ENCODE measurements at places on chromosomes 16 and 17.
A peak's percentile ranks its signal among the peaks of the same experiment; 100 is the strongest.

GRCh38 chr16:49725651-49726050, 130.3 kb downstream of the ZNF423 start:
- DNase-seq, result no peak

- no peak for DNase-seq
Observed at GRCh38 chr16:80989801-80990200, 16.9 kb downstream of the CMC2 start.

DNA sequence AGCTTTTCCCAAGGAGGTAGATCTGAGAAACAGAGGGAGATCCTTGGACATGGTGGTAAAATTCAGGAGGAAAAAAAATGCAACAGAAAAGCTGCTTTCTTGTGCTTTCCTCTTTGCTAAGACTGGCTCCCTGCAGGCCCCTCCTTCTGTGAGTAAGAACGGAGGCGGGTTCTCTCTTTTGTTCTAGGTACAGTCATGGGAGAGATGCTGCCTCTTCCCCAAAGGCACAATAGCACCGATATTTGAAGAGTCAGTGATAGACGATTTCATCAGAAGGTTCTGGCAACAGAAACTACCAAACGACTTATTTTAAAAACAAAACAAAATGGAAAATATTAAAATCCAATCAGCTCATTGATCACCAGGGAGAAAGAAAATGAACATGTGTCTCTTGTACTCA, 32.6 kb upstream of the KIFC3 start:
- no peak for DNase-seq

DNA sequence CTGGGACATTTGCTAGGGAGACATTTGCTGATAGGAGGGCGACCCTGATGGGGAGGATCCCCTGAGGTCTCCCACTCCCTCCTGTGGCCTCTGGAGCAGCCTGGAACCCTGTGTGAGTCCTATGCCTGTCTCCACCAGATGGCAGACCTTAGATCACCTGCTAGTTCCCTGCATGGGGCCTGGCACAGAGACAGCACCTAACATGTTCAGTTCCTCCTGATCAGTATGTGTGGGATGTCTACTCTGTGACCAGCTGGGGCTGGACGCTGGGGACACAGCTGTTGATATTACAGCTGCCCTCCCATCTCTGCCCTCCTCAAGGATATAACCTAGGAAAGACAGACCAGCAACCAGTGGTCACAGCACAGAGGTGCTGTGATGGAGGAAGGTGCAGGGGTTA, 1.1 kb upstream of the ADCY7 start:
- no peak for DNase-seq

DNA sequence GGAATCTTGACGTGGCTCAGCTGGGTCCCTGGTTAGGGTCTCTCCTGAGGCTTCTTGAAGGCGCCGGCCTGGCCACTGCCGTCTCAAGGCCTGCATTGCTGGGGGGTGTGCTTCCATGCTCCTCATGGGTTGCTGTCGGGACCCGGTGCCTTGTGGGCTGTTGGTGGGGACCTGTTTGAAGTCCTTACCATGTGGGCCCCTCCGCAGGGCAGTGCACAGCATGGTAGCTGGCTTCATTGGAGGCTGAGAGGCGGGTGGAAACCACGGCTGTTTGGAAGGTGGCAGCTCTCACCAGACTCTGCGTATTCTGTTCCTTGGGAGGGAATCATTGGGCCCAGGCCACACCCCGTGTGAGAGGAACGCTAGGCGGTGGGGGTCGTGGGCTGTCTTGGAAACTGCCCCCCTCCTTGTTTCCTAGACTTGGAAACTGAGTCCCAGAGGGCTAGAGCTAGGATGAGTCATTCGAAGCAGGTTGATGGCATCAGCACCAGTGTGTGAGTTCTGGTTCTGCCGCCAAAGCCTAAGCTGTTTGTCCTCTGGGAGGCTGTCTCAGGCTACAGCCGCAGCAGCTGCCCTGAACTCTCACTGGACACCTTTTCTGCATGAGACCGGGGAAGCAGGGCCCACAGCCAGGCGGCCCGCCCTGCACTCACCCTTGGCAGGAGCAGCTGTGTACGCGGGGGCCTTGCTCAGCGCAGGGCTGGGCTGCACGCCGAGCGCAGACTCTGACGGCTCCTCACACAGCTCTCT, 35.2 kb downstream of the ZNF750 start:
- no peak for DNase-seq

GRCh38 chr17:79595471-79595870, 15.4 kb downstream of the RBFOX3 start:
- DNase-seq, result no peak

DNA sequence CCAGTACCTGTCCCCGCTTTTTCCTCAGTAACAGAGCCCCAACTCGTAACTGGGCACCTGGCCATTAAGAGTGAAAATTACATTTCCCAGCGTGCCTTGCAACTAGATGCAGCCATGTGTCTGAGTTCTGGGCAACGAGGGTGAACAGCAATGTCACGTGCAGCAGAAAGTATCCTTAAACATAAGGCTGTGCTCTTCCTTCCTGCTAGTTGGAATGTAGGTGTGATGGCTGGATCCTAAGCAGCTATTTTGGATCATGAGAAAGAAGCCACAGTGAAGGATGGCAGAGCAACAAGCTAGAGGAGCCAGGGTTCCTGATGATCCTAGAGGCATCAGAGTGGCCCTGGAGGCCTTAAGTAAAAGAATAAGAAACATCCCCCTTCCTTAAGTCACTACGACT, 36.0 kb downstream of the ACTG1 start:
- DNase-seq, result no peak

- DNase-seq, result no peak
Observed at GRCh38 chr16:56450275-56450985, 702 bp downstream of the NUDT21 start.

- DNase-seq, result no peak
Observed at GRCh38 chr16:28983644-28984043, 1.2 kb upstream of the LAT start.

- DNase-seq, result no peak
Observed at GRCh38 chr16:84043486-84044117, 1.0 kb upstream of the SLC38A8 start.

- peak; percentile 43 for DNase-seq
Observed at GRCh38 chr17:66533572-66533971, 231.2 kb downstream of the PRKCA start.

- DNase-seq, result no peak
Observed at GRCh38 chr17:32323811-32324491, 18.0 kb downstream of the C17orf75 start.

DNA sequence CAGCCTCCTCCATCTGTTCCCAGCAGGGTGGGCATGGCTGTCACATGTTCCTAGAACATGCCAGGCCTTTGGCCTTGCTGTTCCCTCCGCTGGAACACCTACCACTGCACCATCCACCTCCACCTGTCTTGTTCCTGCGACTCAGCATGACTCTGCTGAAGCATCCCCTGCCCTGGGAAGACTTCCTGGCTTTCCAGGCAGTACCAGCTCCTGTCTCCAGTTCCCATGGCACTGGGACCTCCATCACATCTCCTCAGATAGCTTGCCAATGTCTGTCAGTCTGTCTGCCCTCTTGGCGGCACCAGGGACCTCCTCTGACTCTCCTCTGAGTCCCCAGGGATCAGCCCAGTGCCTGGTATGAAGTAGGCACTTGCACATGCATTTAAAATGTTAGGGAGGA, 15.7 kb downstream of the PDP2 start:
- no peak for DNase-seq

DNA sequence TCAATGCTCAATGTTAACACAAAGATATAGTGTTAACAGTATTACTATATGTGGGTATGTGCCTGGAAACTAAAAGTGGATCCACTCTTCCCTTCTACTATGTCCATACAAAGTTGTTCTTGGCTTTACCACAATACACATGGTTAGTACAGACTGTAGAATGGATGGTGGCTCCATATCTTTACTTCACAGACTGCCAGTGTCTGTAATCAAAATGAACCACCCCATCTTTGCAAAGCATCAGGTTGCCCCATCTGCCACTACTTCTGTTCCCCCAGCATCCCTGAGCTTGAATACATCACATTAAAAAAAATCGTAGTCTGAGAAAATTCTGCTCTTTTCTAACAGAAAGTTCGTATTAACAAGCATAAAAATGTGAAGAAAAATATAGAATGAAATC, 30.0 kb downstream of the USP32 start:
- no peak for DNase-seq

GRCh38 chr16:1379304-1380076, 27.8 kb downstream of the GNPTG start:
- DNase-seq, result no peak

GRCh38 chr17:31357839-31358394, 33.6 kb upstream of the RAB11FIP4 start:
- DNase-seq, result no peak

GRCh38 chr17:13953841-13954240, 115.5 kb upstream of the COX10 start:
- DNase-seq, result no peak

DNA sequence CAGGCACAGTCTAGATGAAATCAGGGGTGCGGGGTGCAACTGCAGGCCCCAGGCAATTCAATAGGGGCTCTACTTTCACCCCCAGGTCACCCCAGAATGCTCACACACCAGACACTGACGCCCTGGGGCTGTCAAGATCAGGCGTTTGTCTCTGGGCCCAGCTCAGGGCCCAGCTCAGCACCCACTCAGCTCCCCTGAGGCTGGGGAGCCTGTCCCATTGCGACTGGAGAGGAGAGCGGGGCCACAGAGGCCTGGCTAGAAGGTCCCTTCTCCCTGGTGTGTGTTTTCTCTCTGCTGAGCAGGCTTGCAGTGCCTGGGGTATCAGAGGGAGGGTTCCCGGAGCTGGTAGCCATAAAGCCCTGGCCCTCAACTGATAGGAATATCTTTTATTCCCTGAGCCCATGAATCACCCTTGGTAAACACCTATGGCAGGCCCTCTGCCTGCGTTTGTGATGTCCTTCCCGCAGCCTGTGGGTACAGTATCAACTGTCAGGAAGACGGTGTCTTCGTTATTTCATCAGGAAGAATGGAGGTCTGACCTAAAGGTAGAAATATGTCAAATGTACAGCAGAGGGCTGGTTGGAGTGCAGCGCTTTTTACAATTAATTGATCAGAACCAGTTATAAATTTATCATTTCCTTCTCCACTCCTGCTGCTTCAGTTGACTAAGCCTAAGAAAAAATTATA, 1.6 kb downstream of the HBA1 start:
- DNase-seq, result no peak

DNA sequence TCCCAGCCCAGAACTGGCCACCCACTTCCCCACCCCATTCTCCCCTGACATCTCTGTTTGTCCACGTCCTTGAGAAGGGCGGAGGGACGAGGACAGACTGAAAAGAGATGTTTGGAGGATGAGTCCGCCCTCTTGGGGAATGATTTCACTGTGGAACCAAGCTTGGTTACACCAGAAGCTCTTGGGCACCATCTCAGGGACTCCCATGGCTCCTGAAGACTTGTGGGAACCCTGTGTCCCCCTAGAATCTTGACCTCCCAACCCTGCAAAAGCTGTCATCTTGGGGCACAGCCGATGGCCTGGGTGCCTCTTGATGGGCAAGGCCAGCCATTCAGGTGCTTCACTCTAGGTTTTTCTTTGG, 25.9 kb upstream of the LITAF start:
- DNase-seq, result no peak

- no peak for DNase-seq
Observed at GRCh38 chr17:55323518-55324295, 58.9 kb downstream of the HLF start.

- DNase-seq, result no peak
Observed at GRCh38 chr17:61425682-61426481, 26.2 kb downstream of the TBX2 start.

- no peak for DNase-seq
Observed at GRCh38 chr17:4701116-4701515, 2.8 kb downstream of the PELP1 start.

DNA sequence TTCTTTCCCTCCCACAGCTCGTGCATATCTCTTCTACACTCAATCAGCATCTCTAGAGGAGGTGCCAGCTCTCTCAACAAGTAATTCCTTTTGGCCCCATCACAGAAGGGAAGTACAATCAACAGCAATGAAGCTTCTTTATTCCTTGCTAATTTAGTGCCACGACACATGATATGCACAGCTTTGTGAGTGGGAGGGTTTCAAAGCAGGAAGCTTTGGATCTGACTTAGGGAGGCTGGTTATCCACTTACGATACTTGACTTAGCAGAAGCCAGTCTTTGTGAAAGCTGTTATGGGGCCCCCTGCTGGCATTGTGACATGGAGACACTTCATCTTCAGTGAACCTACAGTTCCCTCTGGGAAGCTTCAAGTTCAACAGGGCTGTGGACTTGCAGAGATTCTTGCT, 81.0 kb downstream of the TMEM100 start:
- no peak for DNase-seq

DNA sequence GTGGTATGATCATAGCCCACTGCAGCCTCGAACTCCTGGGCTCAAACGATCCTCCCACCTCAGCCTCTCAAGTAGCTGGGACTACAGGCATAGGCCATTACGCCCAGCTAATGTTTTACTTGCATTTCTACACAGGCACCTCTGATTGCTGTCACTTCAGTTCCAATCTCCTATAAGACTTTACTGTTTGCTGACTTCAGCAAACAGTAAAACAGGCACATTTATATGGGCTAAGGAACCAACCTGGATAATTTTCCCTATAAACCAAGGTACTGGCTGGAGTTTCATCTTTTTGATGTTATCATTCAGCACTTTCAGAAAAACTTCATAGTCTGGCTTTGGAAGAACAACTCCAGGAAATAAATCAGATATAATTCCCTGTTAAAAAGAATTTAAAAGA, 114.2 kb downstream of the DNAH3 start:
- no peak for DNase-seq

GRCh38 chr17:16583781-16584180, 14.8 kb upstream of the ZNF287 start:
- DNase-seq, result no peak

DNA sequence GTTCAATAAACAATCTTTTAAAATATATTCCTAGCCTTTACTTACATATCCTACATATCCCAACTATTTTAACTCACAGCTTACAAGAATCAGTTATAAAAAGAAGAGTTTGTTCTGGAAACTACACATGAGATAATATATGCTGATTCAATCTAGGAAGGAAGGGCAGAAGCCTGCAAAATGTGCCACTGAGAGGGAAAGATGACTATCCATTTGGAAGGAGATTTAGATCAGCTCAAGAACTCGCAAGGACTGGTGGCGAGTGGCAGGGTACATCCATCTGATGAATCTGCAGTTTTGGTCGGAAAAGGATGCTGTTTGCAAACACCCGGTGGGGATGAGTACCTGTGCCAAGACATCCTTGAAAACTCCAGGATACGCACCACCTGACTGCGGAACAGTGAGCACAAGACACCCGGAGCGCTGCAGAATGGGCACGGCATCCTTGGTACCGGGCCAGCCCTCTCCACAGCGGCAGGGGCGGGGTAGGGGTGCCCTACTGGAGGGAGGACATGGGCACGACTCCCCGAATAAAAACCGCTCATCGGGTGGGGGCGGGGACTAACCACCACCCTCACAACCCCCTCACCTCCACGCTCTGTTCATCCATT, 723 bp downstream of the TRIM37 start:
- no peak for DNase-seq

- no peak for DNase-seq
Observed at GRCh38 chr16:56438038-56438437, 12.7 kb upstream of the AMFR start.

DNA sequence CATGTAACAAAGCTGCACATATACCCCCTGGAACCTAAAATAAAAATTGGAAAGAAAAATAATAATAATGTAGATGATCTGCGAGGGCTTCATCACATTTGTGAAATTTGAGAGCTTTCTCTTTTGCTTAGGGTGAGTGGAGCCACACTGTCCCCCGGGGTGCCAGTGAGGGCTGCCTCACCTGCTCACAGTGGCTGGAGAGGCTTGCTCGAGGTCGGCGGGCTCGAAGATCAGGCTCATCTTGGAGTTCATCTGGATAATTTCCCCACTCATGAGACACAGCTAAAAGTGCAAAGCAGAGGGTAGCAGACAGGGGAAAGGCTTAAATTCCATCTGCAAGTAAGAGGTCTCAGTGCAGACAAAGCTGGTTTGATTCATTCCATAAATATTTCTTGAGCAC, 123.8 kb downstream of the DNAH3 start:
- DNase-seq, result no peak

Measured in smooth muscle cell of the brain vasculature (primary cell).